Activated CD8-positive, alpha-beta memory T cell treated with anti-CD3 and anti-CD28 coated beads for 48 hours (primary cell): ENCODE measurements at places on chromosomes 11 and 22.

DNA sequence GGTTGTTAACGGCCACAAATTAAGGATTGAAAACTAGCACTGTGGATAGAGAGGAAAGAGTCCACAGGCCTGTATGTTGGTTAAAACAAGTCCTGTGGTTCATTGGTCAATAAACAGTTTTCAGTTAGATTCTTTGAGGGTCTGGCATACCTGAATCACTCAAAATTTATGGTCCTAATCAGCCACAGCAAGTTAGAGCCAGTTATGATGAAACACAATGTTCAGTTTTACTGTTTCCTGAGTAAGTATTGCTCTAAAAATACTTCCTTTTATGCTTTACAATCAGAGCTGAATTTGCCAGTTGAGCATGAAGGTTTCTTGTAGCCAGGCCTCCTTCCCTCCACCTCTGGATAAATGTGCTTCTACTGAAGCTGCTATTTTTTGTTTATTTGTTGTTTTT lies 12.9 kb upstream of the CAT start:
- no peak for DNase-seq

- DNase-seq, result no peak
Observed at GRCh38 chr11:36398231-36398953, 102.3 kb downstream of the PRR5L start.

DNA sequence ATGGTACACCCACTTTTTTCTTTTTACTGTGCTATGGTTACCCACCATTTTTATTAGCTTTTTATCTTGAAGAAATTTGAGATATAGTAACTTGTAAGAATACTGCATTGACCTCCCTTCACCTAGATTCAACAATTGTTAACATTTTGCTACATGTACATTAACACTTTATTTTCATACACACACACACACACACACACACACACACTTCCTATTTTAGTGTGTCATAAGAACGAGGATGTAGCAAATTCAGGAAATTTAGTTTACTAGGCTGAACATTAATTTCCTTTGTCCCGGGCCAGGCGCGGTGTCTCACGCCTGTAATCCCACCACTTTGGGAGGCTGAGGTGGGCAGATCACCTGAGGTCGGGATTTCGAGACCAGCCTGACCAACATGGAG lies 1.1 kb upstream of the ATP6V1E1 start:
- no peak for DNase-seq

DNA sequence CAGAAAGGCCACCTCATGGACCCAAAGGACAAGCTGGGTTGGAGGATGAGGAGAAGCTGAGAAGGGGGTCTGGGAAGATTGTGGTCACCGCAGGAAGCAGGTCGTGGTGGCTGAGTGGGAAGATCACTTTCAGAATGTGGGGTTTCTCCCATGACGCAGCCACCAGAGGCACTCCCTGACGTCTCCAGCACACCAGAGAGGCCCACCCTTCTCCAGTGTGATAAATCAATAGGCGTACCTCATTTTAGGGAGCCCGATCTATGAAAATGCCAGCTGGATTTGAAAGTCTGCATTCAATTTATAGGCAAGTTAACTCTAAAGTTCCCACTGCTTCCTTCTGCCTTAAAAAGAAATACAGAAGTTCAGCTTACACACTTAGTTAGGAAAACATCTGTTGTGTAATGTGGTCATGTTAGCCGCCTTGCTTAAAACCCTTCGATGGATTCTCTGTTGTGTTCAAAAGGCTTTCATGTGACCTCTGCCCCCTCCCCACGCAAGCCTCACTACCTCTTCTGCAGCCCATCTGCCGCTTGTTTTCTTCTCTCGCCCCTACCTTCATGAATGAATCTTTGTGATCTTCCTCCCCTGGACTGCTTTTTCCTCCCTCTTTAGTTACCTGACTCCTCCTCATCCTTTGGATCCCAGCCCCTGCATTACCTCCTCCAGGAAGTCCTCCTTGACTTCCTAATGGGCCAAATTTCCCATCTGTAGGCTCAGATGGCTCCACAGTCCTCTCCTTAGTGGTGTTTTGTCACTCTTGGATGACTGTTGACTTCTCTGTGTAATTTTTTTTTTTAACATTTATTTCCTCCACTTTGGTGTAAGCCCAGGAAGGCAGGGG lies 10.7 kb downstream of the TSPAN18 start:
- no peak for DNase-seq

DNA sequence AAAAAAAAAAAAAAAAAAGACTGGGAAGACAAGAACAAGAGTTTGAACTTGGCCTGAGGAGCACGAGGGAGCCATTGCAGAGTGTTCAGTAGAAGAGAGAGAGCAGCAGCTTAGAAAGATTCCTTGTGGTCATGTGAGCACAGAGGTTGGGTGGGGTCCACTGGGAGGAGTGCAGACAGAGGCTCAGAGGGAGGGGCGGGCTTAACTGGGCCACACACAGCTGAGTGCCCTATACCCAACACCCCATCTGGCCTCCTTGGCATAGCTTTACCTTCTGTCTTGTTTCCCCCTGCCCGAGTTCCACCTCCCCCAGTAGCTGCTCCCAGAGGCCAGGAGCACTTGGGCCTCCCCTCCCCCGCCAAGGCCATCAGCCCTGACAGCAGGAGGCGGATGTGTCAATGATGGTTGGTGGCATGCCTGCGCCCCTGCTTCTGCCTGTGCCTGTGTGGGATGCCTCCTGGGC lies 12.1 kb downstream of the C11orf86 start:
- DNase-seq, result no peak

DNA sequence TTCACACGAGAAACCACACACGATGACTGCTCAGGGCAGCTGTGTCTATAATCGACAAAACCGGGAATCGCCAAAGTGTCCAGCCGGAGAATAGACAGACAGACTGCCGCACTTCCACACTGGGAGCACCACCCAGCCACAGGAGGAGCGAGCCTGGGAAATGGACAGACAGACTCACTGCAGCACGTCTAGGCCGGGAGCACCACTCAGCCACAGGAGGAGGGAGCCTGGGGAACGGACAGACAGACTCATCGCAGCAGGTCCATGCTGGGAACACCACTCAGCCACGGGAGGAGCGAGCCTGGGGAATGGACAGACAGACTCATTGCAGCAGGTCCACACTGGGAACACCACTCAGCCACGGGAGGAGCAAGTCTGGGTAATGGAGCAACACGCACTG lies 137.2 kb downstream of the BRD1 start:
- DNase-seq, result no peak

- no peak for DNase-seq
Observed at GRCh38 chr11:128450882-128451651, 136.3 kb downstream of the ETS1 start.

GRCh38 chr11:112837162-112837826 lies 123.9 kb upstream of the NCAM1 start:
- no peak for DNase-seq

- no peak for DNase-seq
Observed at GRCh38 chr11:37076866-37077265, 478.8 kb upstream of the RAG2 start.

- no peak for DNase-seq
Observed at GRCh38 chr11:35590412-35590811, 27.8 kb upstream of the FJX1 start.

DNA sequence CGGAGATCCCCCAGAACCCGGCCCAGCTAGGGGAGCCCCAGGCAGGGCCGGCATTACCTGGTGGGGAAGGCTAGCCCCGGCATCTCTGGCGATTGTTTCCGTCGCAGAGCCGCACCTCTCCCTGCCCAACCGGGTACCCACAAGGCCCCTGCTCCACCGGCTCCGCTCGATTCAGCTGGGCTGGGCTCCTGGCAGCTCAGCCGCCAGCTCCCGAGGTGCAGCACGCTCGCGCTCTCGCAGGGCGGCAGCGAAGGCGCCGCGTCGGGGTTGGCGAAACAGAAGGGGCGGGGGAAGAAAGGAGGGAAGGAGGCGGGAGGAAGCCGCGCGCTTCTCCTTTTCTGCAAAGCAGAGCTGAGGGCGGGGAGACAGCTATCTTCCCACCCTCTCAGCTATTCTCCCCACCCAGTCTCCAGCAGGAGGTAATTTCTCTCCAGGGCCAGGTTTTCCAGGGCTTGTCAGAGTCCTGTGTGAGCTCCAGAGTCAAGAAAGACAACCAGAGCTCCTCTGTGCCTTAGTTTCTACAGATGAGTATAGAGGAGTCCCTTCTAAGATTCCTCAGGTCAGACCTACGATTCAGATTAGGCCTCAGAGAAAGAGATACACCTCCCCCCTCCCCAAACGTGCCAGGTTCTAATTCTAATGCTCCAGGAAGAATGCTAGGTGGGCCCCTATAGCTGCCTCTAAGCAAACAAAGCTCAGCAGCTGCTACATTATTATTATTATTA lies 62.0 kb downstream of the PAK1 start:
- peak; percentile 62 for DNase-seq

GRCh38 chr11:102794382-102794781 lies 3.6 kb downstream of the MMP1 start:
- no peak for DNase-seq

DNA sequence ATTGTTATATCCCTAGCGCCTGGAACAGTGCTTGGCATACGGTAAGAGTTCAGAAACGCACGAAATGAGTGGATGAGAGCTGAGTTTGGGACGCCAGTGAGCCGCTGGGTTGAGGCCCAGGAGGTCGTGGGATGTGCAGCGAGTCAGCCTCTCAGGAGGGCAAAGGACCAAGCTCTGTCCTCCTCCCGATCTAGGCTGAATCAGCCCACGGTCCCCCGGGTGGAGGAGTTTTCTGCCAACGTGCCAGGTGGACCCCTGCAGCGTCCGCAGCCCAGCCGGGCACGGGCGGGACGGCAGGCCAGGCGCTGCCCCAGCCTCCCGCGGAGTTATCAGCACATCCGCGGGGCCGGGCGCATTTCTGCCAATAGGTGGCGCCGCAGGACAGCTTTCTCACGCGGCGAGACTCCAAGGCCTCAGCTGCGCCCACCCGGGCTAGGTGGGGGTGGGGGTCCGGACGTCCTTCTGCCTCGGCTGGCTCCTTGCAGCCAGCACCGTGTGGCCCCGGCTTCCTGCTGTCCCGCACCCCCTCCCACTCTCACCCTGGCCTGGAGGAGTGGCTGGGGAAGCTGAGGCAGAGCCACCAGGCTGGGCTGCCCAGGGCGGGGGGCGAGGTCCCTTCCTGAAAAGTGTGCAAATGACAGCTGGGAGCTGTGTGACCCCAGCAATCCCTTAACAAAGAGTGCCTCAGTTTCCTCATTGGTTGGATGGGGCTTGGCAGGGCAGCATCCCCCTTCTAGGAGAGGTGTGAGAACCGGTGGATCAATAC lies 2.2 kb upstream of the RPS19BP1 start:
- DNase-seq, result peak; percentile 82

GRCh38 chr22:45584121-45584570 lies 81.5 kb downstream of the FBLN1 start:
- DNase-seq, result no peak

DNA sequence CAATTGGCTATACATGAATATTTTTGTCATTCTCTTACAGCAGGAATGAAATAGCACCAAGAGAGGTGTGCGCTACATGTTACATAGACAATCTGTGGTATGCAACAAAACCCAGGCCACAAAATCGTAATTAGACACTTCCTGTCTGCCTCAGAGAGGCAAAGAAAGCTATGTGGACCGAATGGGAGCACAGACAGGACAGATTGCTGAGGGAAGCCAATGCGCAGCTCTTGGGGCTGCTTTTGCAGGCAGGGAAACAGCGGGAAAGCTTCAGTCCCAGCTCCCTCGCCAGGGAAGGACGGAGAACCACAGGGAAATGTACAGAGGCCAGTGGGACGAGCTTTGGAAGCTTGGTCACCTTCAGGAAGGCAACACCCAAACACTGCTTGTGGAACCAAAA lies 40.9 kb downstream of the SERPINH1 start:
- no peak for DNase-seq

- no peak for DNase-seq
Observed at GRCh38 chr11:73384872-73385689, 8.9 kb downstream of the RELT start.

- no peak for DNase-seq
Observed at GRCh38 chr11:46471943-46472661, 80.5 kb upstream of the CHRM4 start.

- DNase-seq, result no peak
Observed at GRCh38 chr22:45664136-45664646, 7.4 kb upstream of the ATXN10 start.

GRCh38 chr11:11660363-11660740 lies 38.5 kb upstream of the GALNT18 start:
- DNase-seq, result no peak

DNA sequence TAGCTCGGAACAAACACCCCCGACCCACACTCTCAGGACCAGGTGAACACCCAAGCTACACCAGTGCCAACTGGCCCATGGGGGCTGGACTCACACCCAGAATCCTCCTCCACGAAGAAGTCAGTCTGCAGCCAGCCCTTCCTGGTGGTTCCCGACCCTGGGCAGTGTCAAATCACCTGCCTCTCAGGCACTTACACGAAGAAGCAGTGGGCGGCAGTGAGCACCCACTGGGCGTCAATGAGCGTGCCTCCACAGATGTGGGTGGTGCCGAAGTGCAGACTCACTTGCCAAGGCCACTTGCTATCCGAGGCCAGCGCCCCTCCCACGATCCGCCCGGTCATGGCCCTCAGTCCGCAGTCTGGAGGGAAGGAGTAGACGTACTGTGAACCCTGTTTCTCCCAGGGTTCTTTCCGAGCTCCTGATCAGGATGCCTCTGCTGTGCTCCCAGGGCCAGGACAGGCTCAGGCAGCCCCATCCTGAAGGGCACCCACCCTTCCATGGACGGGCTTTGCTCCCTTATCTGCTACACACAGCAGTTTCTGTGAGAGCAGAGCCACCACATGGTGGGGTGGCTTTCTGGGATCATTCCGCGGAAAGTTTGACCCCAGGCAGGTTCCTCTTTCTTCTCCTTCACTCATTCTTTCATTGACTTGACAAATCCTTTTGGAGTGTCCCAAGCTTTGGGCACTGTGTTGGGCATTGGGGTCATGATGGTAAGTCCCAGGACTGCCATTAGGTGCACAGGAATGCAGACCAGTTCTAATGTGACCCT lies 19.4 kb downstream of the TMPRSS13 start:
- no peak for DNase-seq
